Activated naive CD8-positive, alpha-beta T cell treated with anti-CD3 and anti-CD28 coated beads, Interleukin-2, amount 50 U/mL, for 24 hours (primary cell): ENCODE measurements at places on chromosomes 2 and 18.

GRCh38 chr2:211093743-211094303 is 537.4 kb downstream of the CPS1 start:
- DNase-seq, result no peak

DNA sequence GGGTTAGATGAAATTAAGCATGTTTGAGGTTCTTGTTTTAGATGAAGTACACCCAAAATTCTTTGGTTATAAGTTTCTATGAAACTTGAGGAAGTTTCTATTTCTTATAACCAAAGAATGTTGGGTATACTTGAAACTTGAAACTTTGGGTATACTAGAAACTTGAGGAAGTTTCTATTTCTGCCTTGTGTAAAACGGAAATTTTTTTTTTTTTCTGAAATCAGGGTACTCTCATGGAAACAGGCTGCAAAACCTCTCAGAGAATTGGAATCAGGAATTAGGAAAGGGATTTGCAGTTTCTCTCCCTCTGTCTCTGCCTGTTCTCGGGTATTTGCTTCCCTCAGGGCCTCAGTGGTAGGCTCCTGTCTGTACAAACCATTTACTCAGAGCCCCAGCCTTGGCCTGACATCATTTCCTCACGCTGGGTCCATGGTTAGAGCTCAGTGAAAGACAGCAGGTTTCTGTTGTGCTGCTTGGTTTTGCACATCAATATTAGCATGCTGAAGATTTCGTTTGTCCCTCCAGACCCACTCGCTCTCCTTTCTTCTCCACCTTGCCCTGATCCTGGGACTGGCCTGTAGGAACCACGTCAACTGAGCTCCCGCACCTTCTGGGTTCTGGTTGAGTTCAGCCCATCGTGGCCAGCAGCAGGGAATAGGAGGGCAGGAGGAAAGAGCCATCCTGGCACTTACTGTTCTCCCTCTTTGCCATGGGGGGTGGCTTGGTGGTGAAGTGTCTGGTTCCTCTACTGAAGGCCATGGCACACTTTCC is 106.4 kb downstream of the POLR1A start:
- peak; percentile 38 for DNase-seq

- no peak for DNase-seq
These were observed 826.9 kb upstream of the PIK3C3 start for GRCh38 chr18:41128126-41128525.

DNA sequence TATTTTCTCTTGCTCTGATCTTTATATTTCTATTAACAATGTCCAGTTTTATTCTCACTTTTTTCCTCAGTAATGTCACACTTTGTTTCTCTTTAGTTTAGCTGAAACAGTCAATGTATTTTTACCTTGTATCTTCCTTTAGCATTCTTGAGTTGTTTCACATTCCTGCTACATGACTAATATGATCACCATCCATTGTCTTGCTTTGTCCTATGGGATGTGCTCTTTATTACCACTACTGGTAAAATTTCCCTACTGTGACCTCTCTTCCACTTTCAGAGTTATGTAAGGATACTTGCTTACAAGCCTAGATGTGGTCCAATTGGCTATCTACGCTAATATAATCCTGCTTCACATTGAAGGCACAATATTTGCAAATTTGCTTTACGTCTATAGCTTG is 457.9 kb downstream of the PIK3C3 start:
- no peak for DNase-seq

GRCh38 chr18:54684784-54685183 is 93.7 kb downstream of the DYNAP start:
- no peak for DNase-seq

- DNase-seq, result no peak
These were observed 52.8 kb downstream of the MYO7B start for GRCh38 chr2:127588241-127588640.

DNA sequence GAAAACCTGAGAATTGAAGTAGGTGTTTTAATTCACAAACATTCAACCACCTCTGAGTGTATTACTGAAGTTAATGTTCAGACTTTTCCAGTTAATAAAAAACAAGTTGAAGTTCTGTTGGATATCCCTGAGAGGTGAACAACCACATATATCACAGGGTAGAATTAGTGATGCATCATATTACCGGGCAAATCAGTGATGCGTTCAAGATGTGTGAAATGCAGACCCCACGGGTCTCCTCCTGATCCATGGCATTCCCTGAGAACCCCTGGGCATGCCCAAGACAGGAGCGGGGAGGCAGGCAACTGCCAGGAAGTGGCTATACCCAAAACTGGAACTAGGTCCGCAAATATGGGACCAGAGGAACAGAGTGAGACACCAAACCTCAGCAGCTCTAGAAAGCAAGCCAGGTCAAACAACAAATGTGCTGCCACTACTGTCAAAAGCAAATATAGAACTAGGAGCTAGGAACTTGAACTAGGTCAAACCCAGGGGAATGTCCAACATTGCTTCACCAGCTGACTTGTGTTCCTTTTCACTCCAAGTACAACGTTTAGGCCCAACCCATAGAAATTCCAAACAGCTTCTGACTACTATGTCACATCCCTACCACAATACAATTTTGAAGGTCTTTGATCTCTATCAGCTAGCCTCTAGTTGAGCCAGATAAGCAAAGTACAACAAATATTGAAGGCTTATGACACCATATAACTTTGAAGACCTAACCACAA is 20.2 kb downstream of the PSTPIP2 start:
- no peak for DNase-seq

DNA sequence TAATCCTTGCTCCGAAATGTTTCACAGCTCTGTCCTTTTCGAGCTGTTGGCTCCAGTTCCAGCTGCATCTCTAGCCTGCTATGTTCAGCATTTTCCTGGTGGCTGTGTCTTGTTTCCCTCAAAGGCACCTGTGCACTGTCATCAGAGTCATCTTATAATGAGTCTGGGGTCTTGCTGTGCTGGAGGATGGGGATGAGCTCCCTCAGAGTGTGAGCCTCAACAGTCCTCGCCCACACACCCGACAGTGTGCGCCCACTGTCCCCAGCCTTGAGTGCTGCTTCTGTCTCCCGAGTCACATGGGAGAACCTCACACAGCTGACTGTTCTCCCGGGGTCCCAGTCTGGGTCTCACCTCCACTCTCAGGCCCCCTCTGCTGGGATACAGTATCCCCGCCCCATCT is 25.4 kb downstream of the SPP2 start:
- DNase-seq, result no peak

GRCh38 chr2:118134650-118135049 is 46.4 kb downstream of the INSIG2 start:
- DNase-seq, result no peak

DNA sequence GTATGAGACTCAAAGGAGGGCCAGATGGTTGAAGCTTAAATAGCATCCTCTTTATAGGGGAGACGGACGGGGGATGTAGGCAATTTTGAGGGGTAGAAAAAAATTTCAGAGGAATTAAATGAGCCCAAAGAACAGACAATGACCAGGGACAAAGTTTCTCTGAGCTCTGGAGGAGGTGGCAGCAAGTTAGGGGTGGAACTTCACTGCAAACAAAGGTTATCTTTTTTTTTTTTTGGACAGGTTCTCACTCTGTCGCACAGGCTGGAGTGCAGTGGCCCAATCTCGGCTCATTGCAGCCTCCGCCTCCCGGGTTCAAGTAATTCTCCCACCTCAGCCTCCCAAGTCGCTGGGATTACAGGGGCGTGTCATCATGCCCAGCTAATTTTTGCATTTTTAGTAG is 195.6 kb downstream of the PDE11A start:
- no peak for DNase-seq

GRCh38 chr2:144520756-144521487 is 1.0 kb upstream of the ZEB2 start:
- no peak for DNase-seq

- DNase-seq, result no peak
These were observed 28.1 kb upstream of the ACTR3 start for GRCh38 chr2:113861740-113862139.

GRCh38 chr18:45107425-45107824 is 426.7 kb downstream of the SETBP1 start:
- no peak for DNase-seq

GRCh38 chr2:151931756-151932155 is 103.5 kb upstream of the ARL5A start:
- no peak for DNase-seq

GRCh38 chr2:152292991-152293390 is 42.0 kb upstream of the FMNL2 start:
- DNase-seq, result no peak

GRCh38 chr2:197946562-197946961 is 142.2 kb downstream of the PLCL1 start:
- no peak for DNase-seq

DNA sequence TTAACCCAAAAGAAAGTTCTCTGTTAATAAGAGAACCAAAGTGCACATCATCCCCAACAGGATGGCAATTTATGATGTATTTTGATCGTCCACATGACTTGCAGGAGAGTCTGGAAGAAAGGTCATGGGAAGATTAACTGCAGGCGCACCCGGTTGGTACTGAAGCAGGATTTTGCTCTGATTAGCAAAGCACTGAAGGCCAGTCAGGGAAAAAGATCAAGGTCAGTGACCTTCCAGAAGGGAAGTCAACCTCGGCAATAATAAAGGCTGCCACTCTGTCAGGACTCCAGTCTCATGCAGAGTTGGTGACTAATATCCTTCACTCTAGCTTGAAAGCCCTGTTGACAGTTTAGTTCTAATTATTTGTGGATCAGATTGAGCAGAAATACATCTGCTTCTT is 432.7 kb upstream of the RAB12 start:
- DNase-seq, result no peak

DNA sequence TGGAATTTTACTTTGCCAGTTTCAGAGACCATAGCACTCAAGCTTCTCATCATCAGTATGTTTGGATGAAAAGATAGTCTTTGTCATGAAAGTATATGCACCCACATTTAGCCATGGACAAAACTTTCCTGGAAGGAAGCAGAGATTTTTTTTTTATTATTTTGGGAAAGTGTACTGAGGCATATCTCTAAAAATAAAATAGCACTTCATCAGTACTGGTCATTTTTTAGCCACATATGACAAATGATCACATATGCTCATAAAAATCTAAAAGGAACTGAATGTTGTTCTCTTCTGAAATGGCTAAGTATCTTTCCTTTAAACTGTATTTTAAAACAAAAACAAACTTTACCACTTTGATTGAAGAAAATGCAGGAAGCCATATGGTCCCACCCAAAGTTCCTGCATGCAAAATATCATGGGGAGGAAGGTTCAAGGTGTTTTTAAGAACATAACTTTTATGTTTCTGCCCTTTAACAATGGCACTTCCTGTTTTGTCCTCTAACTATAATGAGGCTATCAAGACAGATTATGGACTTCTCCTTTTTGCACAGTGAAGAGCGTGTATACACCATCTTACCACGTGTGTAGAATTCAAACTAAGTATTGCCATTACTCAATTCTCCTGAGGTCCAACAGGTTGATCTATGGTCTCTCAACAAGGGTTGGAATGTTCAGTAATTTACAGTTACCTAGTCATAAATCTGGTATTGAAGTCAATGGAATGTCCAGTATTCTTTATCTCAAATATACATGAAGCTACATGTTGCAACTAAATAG is 77.1 kb upstream of the SLC39A10 start:
- no peak for DNase-seq

- DNase-seq, result no peak
These were observed 206.7 kb downstream of the ZFP36L2 start for GRCh38 chr2:43019536-43020183.

GRCh38 chr2:230664128-230664527 is 48.5 kb upstream of the CAB39 start:
- DNase-seq, result peak; percentile 40

GRCh38 chr2:40488927-40489677 is 37.2 kb upstream of the SLC8A1 start:
- no peak for DNase-seq

GRCh38 chr2:46353509-46353908 is 56.3 kb downstream of the EPAS1 start:
- DNase-seq, result no peak

- no peak for DNase-seq
These were observed 722 bp downstream of the MAP4K4 start for GRCh38 chr2:101698014-101698843.

GRCh38 chr2:195146761-195147541 is 510.1 kb upstream of the SLC39A10 start:
- DNase-seq, result no peak
